WTC11 (cell line): ENCODE measurements at places on chromosomes 3 and 15. TPM values are rescaled to one million over a fixed set of nuclear protein-coding genes. Genes with fewer than 3 reads are reported as not detected.

The MAGEL2 gene
- 10.7 to 12.4 TPM (median 11.2 TPM) in 3 replicates for total RNA-seq

- H3K4me1 ChIP-seq = peaks cover 6% of the 10 kb centered on the region
- DNase-seq = no peak
- no peak overlapping the region for H3K27ac ChIP-seq
These were observed 530.8 kb upstream of the BCHE start for GRCh38 chr3:166367947-166368533.

- H3K27me3 ChIP-seq = no peaks in the 10 kb centered on the region
- H3K27ac ChIP-seq = no peak overlapping the region
- no peak for DNase-seq
- H3K36me3 ChIP-seq = peaks cover 18% of the 10 kb centered on the region; the same call in 1 of the 2 replicates
- H3K4me3 ChIP-seq = no peak overlapping the region
- H3K4me1 ChIP-seq = no peaks in the 10 kb centered on the region
These were observed 52.6 kb downstream of the CAPN3 start for GRCh38 chr15:42411884-42412283.

DNA sequence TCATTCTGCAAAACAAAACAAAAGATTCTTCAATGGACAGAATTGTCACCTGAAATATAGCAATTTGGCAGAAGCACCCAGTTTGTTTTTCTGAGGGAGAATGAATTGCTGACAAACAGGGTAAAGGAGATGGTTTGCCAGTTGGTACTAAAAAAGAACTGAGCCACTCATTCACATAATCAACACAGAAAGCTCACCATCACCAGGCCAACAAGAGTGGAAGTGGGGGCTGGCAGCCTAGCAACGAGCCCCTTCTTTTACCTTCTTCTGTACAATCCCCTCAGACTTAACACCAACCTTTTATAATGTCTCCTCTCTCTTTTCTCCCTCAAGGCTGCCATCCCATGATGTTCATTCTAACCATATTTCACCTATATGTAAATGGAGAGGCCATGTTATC lies 5.9 kb downstream of the TOP2B start:
- H3K27ac ChIP-seq = no peak overlapping the region; the same call in 1 of the 2 replicates
- H3K4me1 ChIP-seq = peaks cover 52% of the 10 kb centered on the region
- H3K36me3 ChIP-seq = no peaks in the 10 kb centered on the region
- no peaks in the 10 kb centered on the region for H3K27me3 ChIP-seq

The TICRR gene
- total RNA-seq = 33.7 to 37.4 TPM (median 33.8 TPM) in 3 replicates

DNA sequence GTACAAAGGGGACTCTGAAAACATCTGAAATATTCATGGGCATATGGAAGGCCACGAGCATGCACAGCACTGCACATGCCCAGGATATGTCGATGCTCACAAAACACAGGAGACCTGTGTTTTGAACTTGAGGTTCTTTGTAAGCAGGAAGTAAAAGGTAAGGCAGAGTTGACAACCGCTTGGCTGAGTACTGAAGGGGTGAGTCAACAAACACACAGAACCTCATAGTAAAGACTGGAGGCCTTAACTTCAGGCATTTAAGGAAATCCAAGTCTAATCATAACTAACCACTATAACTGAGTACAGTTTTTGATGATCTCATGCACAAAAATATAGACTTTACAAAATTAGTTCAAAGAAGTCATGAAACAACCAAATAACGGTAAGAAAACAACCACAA lies 80.6 kb downstream of the MYO9A start:
- DNase-seq = no peak
- no peak overlapping the region for H3K27ac ChIP-seq
- no peaks in the 10 kb centered on the region; the same call in 1 of the 2 replicates for H3K27me3 ChIP-seq
- H3K36me3 ChIP-seq = peaks cover 13% of the 10 kb centered on the region

DNA sequence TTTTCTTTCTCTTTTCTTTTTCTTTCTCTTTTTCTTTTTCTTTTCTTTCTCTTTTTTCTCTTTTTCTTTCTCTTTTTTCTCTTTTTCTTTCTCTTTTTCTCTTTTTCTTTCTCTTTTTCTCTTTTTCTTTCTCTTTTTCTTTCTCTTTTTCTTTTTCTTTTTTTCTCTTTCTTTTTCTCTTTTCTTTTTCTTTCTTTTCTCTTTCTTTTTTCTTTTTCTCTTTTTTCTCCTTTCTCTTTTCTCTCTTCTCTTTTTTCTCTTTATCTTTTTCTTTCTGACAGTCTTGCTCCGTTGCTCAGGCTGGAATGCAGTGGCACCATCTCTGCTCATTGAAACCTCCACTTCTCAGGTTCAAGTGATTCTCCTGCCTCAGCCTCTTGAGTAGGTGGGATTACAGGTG lies 335.7 kb downstream of the SQOR start:
- H3K27ac ChIP-seq = no peak overlapping the region
- DNase-seq = no peak
- no peak overlapping the region for H3K4me3 ChIP-seq
- H3K27me3 ChIP-seq = no peaks in the 10 kb centered on the region

DNA sequence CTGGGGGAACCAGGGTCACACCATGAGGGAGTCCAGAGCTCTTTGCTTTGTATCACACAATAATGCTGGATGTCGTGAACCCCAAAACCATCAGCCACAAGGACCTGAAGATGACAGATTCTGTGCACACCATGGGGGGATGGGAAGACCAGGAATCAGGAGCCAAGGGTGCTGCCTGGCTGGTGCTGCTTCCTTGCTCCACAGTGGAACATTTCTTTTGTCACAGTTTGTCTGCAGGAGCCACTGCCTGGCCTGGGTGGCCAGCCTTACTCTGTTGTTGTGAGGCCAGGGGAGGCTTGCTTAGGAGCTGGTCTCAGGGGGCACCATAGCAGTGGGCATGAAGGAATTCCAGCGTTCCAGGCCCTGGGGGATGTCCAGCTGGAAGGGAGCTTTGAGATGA lies 6.5 kb upstream of the TGM5 start:
- H3K4me3 ChIP-seq = no peak overlapping the region
- H3K27ac ChIP-seq = no peak overlapping the region
- no peaks in the 10 kb centered on the region for H3K36me3 ChIP-seq

GRCh38 chr15:100898661-100899462 lies 19.2 kb downstream of the ALDH1A3 start:
- H3K36me3 ChIP-seq = no peaks in the 10 kb centered on the region
- H3K4me1 ChIP-seq = peaks cover 7% of the 10 kb centered on the region; the same call in 1 of the 2 replicates
- no peak for DNase-seq
- peak overlapping the region; percentile 27; the same call in 1 of the 2 replicates for H3K27ac ChIP-seq

The CFAP100 gene
- total RNA-seq = 0.41 TPM in 1 of 3 replicates, not detected in the others

DNA sequence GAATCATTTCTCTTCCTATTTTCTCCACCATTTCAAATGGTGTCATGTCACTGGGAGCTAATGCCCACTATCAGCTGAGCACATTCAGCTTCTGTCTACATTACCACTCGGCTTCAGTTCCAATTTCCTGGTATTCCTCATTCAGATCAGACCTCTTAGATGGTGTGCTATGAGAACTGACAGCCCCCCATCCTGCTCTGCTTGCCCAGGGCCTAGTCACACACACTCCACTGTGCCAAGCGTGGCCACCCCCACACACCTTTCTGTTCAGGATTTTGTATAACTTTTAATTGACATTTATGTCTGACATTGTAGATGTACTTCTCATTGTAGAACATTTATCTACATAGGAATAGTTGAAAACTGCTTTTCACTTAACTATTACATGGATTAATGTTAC lies 146.8 kb downstream of the CDIN1 start:
- H3K27ac ChIP-seq = no peak overlapping the region
- no peak overlapping the region for H3K4me3 ChIP-seq
- H3K36me3 ChIP-seq = no peaks in the 10 kb centered on the region
- no peak for DNase-seq

- H3K27ac ChIP-seq = no peak overlapping the region
- DNase-seq = no peak
- no peak overlapping the region for H3K4me3 ChIP-seq
- no peaks in the 10 kb centered on the region; the same call in 1 of the 2 replicates for H3K4me1 ChIP-seq
- no peaks in the 10 kb centered on the region for H3K27me3 ChIP-seq
- H3K36me3 ChIP-seq = no peaks in the 10 kb centered on the region
These were observed 503.3 kb upstream of the CFAP20DC start for GRCh38 chr3:59553076-59553475.

- no peak overlapping the region for H3K4me3 ChIP-seq
- no peaks in the 10 kb centered on the region for H3K36me3 ChIP-seq
- no peaks in the 10 kb centered on the region for H3K27me3 ChIP-seq
These were observed 16.5 kb downstream of the SLC12A1 start for GRCh38 chr15:48222627-48223026.

DNA sequence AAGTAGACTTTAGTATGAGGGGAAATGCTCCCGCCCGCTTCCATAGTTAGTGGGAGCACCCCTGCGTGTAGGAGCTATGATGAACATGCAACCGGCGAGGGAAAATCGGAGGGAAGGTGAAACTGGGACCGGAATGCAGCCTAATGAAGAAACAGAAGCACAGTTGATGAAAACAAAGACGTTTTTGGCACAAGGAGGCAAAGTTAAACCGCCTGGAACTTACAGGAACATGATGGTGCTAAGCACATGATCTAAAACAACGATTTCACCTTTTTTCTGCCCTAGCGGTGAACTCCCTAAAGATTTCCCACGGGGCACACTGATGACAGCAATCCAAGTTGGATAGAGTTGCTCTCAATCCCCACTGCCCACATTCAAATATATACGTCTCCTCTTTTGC lies 49.4 kb upstream of the SPATA12 start:
- peaks cover 9% of the 10 kb centered on the region; the same call in 1 of the 2 replicates for H3K36me3 ChIP-seq
- no peak for DNase-seq
- no peaks in the 10 kb centered on the region for H3K27me3 ChIP-seq
- H3K4me1 ChIP-seq = peaks cover 31% of the 10 kb centered on the region
- H3K4me3 ChIP-seq = no peak overlapping the region
- no peak overlapping the region for H3K27ac ChIP-seq

The DNAH1 gene
- total RNA-seq = 1.5 to 3.7 TPM (median 2.8 TPM) in 3 replicates

DNA sequence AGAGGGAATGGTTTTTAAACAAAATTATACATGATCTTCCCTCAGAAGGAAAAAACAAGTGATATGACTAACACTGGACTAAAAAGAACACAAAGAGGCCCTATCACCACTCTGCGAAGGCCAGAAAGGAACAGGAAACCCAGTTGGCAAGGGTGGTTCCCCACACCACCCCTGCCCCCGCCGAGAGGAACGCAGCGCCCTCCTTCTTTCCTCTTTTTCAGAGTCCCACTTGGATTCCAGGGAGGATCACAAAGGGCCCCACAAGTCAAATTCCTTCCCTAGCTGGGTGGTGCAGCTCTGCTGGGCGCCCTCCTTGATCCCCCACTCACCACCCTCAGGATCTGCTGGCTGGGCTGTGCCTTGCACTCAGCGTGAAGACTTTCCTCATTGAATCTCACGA lies 29.8 kb downstream of the PLA1A start:
- H3K4me3 ChIP-seq = no peak overlapping the region
- no peaks in the 10 kb centered on the region; the same call in 1 of the 2 replicates for H3K27me3 ChIP-seq
- H3K36me3 ChIP-seq = no peaks in the 10 kb centered on the region; the same call in 1 of the 2 replicates
- H3K27ac ChIP-seq = no peak overlapping the region
- no peak for DNase-seq

The TMIE gene
- 0.57 to 1.3 TPM (median 0.69 TPM) in 3 replicates for total RNA-seq

DNA sequence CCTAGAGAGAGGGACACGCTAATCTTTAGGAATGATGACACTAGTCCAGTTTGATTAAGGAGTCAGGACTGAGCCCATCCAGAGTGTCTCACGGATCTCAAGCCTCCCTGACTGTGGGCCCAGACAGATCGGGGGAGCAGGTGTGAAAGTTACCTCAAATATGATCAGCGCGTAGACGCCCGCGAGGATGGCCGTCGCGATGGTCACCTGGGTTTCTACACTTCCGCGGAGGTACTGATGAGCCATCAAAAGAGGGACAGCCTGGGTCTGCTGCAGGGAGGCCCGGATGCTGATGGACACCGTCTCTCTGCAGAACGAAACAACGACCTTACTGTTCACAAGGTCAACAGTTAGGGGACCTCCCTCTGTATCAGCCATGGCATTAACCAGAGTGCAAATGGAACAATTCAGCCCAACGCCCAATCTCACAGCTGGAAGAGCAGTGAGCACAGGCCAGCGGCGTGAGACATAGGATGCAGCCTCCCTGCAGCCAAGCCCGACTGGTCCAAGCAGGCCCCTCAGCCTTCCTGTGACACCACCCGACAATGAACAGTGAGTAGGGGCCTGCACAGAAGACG lies 84.4 kb downstream of the OCA2 start:
- H3K27me3 ChIP-seq = peaks cover 5% of the 10 kb centered on the region; the same call in 1 of the 2 replicates
- DNase-seq = no peak
- H3K27ac ChIP-seq = no peak overlapping the region
- H3K4me3 ChIP-seq = no peak overlapping the region

The EFCAB12 gene
- total RNA-seq = 0.16 to 0.34 TPM (median 0.20 TPM) in 3 replicates

GRCh38 chr3:114122027-114122709 lies 56.7 kb downstream of the DRD3 start:
- no peak for DNase-seq
- no peaks in the 10 kb centered on the region for H3K27me3 ChIP-seq
- no peak overlapping the region for H3K4me3 ChIP-seq
- no peaks in the 10 kb centered on the region for H3K36me3 ChIP-seq

GRCh38 chr15:35768949-35769348 lies 223.0 kb upstream of the DPH6 start:
- H3K4me1 ChIP-seq = peaks cover 7% of the 10 kb centered on the region; the same call in 1 of the 2 replicates
- H3K4me3 ChIP-seq = no peak overlapping the region
- no peaks in the 10 kb centered on the region for H3K36me3 ChIP-seq

DNA sequence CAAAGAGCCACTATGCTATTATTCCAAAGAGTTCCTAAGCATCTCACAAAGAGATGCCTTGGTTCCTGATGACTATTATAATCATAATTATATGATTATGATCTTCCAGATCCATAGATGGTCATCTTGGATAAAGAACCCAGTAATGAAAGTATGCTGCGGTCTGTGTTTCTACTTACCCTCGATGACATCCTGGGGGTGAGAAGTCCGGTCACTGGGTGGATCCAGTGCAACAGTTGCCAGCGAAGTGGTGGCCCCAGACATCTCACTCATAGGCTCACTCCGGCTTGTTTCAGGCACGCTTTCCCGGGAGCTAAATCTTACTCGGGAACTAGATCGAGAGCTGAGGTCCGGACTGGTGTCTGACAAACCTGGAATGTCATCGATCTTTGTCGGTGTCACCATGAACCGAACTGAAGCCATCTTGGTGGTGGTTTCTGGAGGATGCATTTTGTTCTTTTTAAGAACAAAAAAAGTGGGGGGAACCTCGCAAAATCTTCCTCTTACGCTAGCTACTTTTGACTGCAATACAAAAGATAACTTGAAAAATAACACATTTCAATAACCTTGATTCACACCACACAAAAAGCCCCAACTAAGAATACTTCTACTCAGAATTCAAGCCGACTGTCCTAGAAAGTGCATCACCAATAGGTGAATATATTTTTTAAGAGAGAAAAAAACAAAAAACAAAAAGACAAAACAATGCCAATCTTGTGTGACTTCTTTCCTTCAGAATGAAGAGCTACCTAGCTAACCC lies 1.2 kb downstream of the SLC12A6 start:
- H3K27ac ChIP-seq = 0 out of 2 replicates have a peak overlapping the region, but pooled peaks have one; percentile 95
- H3K4me3 ChIP-seq = peak overlapping the region; percentile 97
- no peak for DNase-seq
- peaks cover 18% of the 10 kb centered on the region for H3K4me1 ChIP-seq

The TTLL13 gene
- 0.18 to 0.76 TPM (median 0.48 TPM) in 3 replicates for total RNA-seq

The FOXB1 gene
- 10.8 to 15.0 TPM (median 13.7 TPM) in 3 replicates for total RNA-seq

The BCHE gene
- total RNA-seq = 1.7 to 2.3 TPM (median 2.2 TPM) in 3 replicates

- no peak overlapping the region for H3K4me3 ChIP-seq
- H3K27ac ChIP-seq = no peak overlapping the region
- no peaks in the 10 kb centered on the region for H3K36me3 ChIP-seq
These were observed 10.5 kb upstream of the SUSD5 start for GRCh38 chr3:33229066-33229465.

The TRH gene
- 0.16 to 0.27 TPM (median 0.22 TPM) in 3 replicates for total RNA-seq

The GUCA1C gene
- total RNA-seq = not detected in 3 replicates

- H3K36me3 ChIP-seq = no peaks in the 10 kb centered on the region
- H3K4me1 ChIP-seq = peaks cover 27% of the 10 kb centered on the region
- no peak overlapping the region for H3K4me3 ChIP-seq
These were observed 259.8 kb downstream of the MAGI1 start for GRCh38 chr3:65778968-65779367.

- no peak overlapping the region for H3K27ac ChIP-seq
- peak; percentile 12 for DNase-seq
- H3K4me1 ChIP-seq = no peaks in the 10 kb centered on the region
These were observed 42.7 kb downstream of the ITGA11 start for GRCh38 chr15:68389041-68389930.

The KBTBD8 gene
- total RNA-seq = 14.5 to 15.7 TPM (median 15.0 TPM) in 3 replicates
